ENCODE measurements at places on chromosomes 16 and 17. TPM values are rescaled to one million over a fixed set of nuclear protein-coding genes. Genes with fewer than 3 reads are reported as not detected.

DNA sequence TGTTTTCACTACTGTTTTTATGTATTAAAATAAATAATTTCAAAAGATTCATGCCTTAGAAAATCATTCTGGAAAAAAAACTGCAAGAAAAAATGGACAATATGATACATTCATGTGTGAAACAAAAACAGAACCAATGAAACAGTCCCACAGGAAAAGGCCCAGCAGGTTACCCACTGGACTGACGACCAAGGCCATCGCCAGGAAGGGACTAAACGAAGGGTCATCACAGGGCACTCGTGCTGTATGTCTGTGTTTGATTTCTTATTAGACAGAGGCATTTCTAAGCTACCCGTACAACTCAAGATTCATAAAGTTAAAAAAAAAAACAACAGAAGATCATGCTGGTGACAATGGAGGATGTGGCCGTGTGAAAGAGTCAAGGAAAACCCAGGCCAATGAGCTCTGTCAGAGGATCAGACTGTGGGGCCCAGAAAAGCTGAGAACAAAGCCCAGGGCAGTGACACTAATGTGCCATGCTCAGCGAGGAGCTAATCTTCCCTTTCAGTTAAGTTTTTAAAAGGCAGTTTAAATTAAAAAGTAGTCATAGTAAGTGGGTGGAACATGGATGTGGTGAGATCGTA, 31.8 kb downstream of the NSMCE1 start:
- DNase-seq = no peak

DNA sequence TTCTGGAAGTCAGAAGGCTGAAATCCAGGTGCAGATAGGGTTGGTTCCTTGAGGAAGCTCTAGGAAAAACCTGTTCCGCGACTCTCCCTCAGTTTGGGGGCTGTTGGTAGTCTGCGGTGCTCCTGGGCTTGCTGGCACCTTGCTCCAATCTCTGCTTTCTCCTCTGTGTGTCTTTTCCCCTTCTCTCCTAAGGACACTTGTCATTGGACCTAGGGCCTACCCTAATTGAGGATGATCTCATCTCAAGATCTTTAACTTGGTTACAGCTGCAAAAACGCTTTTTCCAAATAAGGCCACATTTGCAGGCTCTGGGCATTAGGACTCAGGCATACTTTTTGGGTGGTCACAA, 12.9 kb upstream of the CACNG4 start:
- no peak for DNase-seq

DNA sequence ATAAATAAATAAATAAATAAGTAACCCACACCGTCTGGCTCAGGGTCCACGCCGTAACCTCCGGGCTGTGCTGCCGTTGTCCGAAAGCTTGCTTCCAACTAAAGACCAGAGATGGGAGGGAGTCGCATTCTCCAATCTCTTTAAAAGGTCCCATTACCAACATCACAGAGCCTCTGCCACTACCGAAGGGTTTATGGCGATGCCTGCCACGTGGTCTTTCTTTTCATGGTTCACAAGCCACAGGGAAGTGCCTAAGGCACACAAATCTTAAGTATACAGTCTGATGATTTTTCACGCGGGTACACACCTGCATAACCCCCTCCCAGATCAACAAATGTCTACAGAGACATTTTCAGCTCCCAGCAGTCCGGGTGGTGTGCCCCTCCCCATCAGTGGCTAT, 1.4 kb downstream of the COTL1 start:
- DNase-seq = peak; percentile 40

Gene MFAP4
- 0.47 TPM for total RNA-seq

Gene CDK5R1
- total RNA-seq = 10.5 TPM

Gene SLFN13
- total RNA-seq = 39.9 TPM

Gene GRB7
- not detected for total RNA-seq

Gene CD19
- total RNA-seq = 1.1 TPM

DNA sequence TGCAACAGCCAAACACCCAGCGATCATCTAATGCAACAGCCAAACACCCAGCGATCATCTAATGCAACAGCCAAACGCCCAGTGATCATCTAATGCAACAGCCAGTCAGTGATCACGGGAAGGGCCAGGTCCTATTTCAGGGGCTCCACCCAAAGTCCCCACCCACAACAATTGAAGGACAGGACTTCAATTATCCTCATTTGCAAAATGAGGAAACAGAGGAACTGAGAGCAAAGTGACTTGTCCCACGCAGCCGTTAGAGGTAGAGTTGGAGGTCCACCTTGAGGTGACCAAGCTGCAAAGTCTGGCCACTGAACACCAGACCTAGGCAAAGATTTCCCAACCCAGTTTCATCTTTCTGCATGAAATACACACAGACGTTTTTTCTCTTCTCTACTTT, 3.7 kb downstream of the ZG16B start:
- no peak for DNase-seq

DNA sequence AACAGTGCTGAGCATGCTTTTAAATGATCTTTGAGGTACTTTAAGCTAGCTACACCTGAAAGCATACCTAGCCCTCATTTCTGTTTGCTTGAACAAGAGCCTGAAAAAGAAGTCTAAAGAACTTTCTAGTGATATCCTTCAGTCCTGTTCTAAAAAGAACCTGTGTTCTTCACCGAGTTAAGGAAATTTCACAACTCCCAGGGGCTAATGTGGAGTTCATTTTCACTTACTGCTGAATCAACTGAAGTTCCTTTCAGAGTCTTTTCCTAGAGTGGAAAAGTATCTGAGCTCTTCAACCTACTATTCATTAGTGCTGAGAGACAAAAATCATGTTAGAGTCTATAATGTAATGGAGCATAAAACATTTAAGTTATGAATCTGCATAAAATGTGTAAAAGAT, 66.9 kb downstream of the CHD9 start:
- DNase-seq = no peak

DNA sequence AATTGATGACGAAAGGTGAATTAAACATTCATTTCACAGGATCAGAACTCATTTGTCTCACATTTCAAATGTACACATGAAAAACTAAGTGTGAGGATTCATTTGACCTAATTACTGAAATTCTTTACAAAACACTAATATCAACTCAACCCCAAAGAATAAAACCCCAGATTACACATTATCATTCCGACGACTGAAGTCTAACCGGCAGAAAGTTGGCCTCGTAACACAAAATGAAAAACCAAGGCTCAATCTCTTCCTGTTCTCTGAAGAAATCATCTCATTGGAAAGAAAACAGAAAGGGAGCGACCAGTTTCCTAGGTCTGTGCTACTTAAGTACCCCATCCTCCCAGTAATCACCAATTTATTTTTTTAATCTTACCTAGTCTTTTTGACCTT, 1.8 kb downstream of the JPT1 start:
- no peak for DNase-seq

GRCh38 chr16:9677301-9677653, 505.0 kb downstream of the GRIN2A start:
- no peak for DNase-seq

- DNase-seq = no peak
Measured at GRCh38 chr17:73341350-73342049, 29.7 kb upstream of the CDC42EP4 start.

GRCh38 chr17:10879190-10879836, 41.4 kb upstream of the PIRT start:
- DNase-seq = peak; percentile 4

- DNase-seq = no peak
Measured at GRCh38 chr17:10661437-10661836, 4.3 kb upstream of the MYH3 start.

- no peak for DNase-seq
Measured at GRCh38 chr16:83717308-83717707, 90.5 kb upstream of the HSBP1 start.

DNA sequence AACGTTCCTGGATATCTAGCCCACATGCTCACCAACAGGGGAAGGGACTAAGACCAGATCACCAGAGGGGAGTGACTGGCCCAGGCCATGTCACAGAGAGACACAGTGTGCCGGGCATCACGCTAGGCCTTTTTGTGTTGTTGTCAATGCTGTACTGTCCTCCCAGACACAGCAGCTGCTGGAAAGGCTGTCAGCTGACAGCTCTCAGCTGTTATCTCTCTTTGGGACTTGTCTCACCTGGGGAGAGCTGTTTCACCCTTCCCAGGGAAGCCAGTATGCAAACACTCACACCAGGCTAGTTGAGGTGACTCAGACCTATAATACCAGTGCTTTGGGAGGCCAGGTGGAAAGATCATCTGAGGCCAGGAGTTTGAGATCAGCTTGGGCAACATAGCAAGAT, 19.4 kb downstream of the UNC45B start:
- DNase-seq = no peak

Data from activated CD8-positive, alpha-beta T cell treated with anti-CD3 and anti-CD28 coated beads for 36 hours (primary cell).